ENCODE measurements at places on chromosomes 1 and 21. TPM values are rescaled to one million over a fixed set of nuclear protein-coding genes. Genes with fewer than 3 reads are reported as not detected.

The SH3BGR gene
- 247 TPM for polyA plus RNA-seq

The C8A gene
- polyA plus RNA-seq = not detected

The CLEC20A gene
- polyA plus RNA-seq = not detected

The DMBX1 gene
- 0.07 TPM for polyA plus RNA-seq

The MEGF6 gene
- 11.5 TPM for polyA plus RNA-seq

The PLCH2 gene
- 0.86 TPM for polyA plus RNA-seq

The HRNR gene
- polyA plus RNA-seq = not detected

The PROK1 gene
- polyA plus RNA-seq = not detected

The RORC gene
- 2.7 TPM for polyA plus RNA-seq

GRCh38 chr1:234582681-234583301 lies 27.2 kb downstream of the IRF2BP2 start:
- DNase-seq = no peak

DNA sequence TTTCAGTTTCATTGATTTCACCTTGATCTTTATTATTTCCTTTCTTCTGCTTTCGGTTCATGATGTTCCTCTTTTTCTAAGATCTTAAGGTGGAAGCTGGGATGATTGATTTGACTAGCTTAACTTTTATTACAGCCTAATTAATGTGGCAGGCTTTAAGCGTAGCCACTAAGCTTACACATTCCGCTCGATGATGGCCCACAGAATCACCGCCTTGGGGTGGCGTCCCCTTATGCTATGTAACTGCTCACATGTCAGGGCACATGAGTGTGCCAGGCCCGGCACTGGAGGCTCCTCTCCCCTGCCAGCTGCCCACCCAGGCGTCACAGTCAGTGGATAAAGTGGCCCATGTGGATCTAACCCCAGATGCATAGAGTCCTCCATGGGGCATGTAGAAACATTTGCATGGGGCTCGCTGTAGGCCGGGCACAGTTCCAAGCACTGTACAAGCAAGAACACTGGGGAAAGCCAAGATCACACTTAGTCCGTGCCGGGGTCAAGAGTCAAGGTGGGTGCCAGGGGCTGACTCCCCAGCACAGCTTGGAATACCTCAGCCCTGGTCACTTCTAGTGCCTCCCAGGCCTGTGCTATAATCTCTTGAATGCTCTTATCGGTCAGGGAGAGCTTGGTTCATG lies 41.7 kb downstream of the PKNOX1 start:
- no peak for DNase-seq

DNA sequence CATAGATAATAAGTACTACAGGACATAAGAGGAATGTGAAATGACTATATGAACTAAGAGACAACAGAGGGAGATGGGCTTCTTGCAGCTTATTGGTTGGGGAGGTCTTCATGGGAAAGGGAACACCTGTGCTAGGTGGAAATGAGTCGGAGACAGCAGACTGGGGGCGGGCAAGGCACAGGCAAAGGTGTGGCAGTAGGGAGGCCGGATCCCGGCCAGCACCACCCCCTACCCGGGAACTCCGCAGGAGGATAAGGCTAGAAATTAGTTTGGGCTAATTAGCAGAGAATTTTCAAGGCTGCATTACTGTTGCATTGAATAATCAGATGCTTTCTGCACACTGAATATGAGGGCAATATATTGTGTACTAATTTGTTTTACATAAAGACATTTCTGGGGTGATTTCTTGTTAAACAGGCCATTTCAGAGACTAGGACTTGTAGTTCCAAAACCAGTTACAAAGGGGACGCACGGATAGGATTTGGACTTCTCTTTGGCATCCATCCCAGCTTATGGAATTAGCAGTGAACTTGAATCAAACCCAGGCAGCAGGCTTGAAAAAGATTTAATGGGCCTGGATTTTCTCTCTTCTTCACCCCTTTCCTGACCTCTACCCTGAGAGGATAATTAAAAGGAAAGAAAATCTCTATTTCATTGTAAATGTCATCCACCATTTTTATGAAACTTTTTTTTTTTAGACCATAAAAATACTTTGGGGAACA lies 2.2 kb upstream of the HUNK start:
- peak; percentile 34 for DNase-seq

GRCh38 chr1:162228586-162228985 lies 148.1 kb downstream of the SPATA46 start:
- DNase-seq = no peak

GRCh38 chr1:36411674-36412648 lies 14.3 kb upstream of the LSM10 start:
- DNase-seq = no peak

GRCh38 chr1:166119471-166119965 lies 47.3 kb downstream of the FAM78B start:
- no peak for DNase-seq

DNA sequence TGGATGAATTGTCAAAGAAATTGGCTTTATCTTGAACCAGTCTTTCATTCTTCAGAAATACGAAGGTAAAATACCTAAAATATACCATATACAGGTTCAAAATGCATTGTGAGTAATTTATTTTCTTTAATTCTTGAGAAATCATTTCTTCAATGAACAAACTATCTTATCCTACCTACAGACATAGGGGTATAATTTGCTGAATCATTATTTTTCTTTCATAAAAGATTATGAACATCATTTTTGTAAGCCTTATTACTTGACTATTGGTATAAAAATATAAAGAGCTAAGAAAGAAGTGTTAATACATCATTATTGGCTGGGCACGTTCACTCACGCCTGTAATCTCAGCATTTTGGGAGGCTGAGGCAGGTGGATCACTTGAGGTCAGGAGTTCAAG lies 167.7 kb downstream of the DNAH14 start:
- no peak for DNase-seq

DNA sequence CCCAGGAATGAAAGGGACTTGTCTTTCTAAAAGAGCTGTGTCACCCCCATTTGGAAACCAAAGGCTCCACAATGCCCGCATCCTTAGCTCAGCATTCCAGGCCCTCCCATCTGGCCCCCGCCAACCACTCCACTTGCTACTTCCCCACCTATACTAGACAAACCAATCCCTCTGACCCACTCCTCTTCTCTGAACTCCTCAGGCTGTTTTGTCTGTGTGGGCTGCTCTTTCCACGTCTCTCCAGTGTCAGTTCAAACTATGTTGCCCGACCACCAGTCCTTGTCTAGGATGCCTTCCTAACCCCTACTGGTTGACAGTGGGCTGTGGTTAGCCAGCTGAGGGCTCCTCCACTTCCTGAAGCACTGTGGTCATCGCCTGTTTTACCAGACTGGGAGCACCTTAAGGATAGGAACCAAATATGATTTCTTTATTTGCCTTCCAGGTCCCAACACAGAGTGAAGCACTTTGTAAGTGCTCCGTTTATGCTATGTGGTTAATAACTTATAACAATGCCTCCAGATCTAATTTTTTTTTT lies 8.1 kb upstream of the COA7 start:
- no peak for DNase-seq

DNA sequence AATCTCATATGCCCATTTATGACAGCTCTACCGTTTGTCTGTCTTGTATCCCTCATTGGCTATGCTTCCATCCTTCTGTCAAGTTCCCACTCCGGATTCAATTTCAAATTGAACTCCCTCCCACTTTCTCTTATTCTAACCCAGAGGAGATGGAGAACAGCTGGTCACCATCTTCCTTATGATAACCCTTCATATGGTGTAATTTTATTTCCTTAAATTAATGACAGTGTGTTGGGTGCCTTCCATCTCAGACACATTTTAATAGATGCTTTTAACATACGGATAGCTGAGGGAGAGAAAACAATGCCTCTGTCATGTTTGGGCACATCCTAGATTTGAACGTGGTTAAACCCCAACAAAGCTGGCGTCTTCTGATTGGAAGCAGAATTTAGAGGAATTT lies 103.0 kb upstream of the PLXNA2 start:
- no peak for DNase-seq

DNA sequence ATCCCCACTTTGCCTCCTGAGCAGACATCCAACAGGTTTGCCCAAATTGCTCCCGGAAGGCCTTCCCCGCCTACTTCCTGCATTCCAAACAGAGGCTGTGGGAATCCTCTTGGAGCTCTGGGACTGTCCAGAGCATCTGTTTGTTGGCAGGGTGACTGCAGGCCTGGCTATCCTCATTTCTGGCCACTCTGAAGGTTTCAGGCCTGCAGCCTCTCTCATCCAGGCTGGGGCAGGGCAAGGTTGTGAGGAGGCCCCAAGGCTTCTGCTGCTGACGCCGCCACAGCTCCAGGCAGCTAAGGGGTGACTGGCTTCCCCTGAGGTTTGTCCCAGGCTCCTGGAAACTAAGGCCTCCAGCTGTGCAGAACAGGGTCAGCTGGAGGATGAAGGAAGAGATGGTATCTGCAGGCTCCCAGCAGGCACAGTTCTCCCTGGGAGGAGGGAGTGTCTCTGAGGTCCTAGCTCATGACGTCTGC lies 11.3 kb downstream of the CDK18 start:
- DNase-seq = no peak

- no peak for DNase-seq
Measured at GRCh38 chr1:14777516-14778506, 179.3 kb downstream of the KAZN start.

GRCh38 chr1:64539781-64540218 lies 69.9 kb downstream of the CACHD1 start:
- no peak for DNase-seq

DNA sequence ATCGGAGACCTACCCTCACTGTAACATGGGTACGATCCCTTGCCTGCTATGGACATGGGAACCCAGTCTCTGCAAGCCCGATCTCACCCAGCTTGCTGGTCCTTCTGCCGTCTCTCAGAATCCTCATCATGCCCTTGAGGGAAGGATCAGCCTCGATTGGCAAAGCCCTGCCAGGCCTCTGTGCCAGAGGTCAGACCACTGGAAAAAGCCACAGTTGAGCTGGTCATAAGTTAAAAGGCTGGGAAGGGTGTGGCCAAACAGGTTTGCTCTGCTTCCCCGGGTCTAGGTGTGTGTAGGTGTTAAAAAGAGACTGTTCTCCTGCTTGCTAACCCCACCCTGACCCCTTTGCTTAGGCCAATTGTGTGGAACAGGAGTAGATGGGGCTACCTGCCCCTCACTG lies 19.5 kb upstream of the PADI3 start:
- no peak for DNase-seq

DNA sequence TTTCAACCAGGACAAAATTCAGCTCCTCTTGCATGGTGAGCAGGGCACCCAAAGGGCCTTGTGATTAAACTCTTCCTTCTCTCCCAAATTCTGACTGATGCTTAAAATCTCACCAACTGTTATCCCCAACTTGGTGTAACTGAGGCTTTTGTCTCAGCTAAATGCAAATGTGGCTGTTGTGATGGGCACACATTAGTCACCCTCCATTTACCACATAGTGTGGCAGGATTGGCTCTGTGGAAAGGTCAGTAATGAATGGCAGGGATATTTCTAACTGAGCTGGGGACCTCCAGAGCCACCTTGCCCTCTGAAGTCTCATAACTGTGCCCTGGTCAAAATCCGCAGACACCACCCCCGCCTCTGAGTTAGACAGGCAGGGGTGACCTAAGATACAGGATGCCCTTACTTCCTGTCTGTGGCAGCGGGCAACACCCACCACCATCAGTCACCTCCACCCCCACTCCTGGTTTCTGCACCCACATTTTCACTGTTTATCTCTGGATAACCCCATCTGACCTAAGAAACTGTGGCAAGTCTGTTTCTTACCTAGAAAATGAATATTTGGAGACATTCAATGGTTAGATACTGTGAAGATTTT lies 25.4 kb upstream of the RGS16 start:
- no peak for DNase-seq

- no peak for DNase-seq
Measured at GRCh38 chr1:4133939-4134321, 233.9 kb upstream of the C1orf174 start.

GRCh38 chr1:17134034-17134433 lies 14.8 kb upstream of the PADI2 start:
- no peak for DNase-seq

DNA sequence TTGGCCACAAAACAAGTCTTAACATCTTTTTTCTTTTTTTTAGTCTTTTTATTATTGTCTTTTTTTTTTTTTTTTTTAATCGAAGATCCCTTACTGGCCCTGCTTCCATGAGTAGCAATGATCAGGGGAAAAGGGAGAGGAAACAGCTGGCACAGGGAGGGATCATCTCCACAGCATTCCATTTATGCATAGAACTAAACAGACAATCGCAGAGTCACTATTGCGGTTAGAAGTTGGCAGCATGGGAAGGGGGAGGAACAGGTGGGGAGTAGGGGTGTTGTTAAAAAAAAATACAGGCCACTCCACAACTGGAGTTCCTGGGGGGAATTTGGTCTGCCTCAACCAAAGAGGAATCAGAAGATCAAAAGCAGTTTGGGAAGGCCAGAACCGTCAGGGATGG lies 55.4 kb downstream of the C1orf185 start:
- no peak for DNase-seq

DNA sequence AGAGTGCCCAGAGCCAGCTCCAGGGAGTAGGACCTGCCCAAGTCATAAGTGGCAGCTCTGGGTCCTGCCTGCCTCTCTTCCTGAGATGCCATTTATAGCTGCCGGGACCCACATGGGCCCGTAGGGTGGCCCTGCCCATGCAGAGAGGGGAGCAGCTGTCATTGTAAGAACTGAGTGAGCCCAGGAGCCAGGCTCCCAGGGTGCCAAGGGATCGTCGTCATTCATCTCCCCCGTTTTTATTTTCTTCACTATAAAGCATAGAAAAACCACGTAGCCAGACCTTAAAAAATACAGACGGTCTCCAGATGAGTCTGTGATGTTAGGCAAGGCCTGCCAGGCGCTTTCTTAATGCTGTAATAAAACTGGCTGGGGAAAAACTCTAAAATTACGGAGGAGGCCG lies 90.7 kb downstream of the IGSF21 start:
- peak; percentile 17 for DNase-seq

DNA sequence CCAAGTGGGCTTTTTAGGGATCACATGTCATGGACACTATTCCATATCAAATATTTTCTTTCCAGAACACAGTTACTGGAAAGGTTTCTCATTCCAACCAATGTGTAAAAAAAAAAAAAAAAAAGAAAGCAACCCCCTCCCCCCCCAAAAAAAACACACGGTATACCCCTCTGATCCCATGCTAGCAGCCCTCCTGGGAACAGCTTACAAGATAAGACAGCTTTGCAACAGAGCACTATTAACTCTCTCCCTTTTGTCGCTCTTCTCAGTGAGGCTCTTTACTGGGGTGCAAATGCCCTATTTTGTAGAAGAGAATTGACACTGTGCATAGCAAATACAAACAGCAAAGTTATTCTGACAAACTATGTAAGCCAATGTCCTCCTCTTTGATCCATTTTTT lies 161.2 kb downstream of the NTMT2 start:
- DNase-seq = no peak

DNA sequence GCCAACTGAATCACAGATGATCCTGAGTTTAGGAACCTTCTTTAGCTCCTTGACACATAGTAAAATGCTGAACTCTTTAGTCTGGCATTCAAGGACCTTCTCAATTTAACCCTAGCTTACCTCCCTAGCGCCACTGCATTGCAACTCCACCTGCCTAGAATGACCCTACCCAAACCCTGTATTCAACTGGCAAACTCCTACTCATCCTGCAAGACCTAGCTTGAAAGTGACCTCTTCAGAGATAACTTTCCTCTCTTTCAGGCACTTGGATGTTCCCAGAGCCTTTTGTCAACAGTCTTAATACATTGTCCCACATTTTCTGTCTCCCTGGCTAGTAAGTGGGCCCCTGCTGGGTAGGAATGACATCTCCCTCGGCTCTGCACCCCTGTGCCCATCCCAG lies 19.7 kb downstream of the TRIM62 start:
- no peak for DNase-seq
